Transverse colon (tissue), 4 donors: ENCODE measurements at places on chromosomes 7 and 10.
A peak's percentile ranks its signal among the peaks of the same experiment; 100 is the strongest.

- no peak overlapping the region for H3K4me3 ChIP-seq
- DNase-seq = peak; percentile 53
- no peaks in the 10 kb centered on the region for H3K27me3 ChIP-seq
- H3K27ac ChIP-seq = peak overlapping the region; percentile 52
These were observed 9.0 kb upstream of the POR start for GRCh38 chr7:75905785-75906604.

DNA sequence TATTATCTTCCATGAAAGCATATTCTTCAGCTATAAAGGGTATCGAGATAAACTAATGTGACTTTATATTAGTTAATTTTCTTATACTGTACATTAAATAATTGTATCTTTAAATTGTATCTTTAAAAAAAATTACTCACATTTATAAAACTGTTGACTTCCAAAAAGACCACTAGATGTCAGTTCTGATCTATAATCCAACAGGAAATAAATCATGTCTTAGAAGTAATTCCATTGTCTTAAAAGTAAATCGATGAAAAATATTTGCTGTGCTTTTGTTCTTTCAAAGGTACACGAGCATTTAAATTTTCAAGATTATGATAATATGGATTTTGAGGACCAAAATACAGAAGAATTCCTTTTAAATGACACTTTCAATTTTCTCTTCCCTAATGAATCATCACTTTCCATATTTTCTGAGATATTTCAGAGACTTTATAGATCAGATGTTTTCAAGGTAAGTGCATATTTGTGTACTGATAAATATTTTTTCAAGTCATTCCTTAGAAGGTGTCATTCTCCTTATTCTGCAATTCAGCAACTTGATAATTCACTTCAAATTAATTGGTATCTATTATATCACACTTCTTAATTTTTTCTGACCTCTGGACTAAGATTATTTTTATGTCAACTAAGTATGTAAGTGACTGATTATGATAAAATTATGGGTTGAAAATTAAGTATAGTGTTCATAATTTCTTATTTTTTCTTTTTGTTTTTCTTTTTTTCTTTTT, 138.5 kb downstream of the CPED1 start:
- H3K4me3 ChIP-seq = no peak overlapping the region
- H3K4me1 ChIP-seq = no peaks in the 10 kb centered on the region
- H3K27ac ChIP-seq = no peak overlapping the region
- DNase-seq = no peak

GRCh38 chr7:130133029-130133782, 62.9 kb downstream of the KLHDC10 start:
- H3K4me3 ChIP-seq = no peak overlapping the region
- H3K36me3 ChIP-seq = no peaks in the 10 kb centered on the region
- H3K27ac ChIP-seq = no peak overlapping the region
- peaks cover 3% of the 10 kb centered on the region for H3K4me1 ChIP-seq
- no peaks in the 10 kb centered on the region for H3K27me3 ChIP-seq

DNA sequence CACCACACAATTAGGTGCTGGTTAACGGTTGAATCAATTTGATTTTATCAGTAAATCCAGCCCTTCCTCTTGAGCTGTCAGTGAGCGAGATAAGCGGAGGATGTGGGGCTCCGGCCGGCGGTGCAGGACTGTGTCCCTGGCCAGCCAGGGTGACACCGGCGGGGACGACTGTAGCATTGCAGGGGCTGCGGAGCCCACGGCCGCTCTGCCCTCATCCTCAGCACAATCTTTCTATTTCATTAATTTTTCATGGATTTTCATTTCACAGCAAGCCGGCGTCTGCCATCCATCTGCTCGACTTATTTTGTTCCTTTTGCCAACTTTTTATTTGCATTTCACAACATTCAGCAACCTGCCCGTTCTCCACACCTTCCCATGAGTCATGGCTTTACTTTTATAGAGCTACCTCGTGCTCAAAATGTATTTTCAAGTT, 4.7 kb downstream of the ADARB2 start:
- DNase-seq = no peak
- no peaks in the 10 kb centered on the region for H3K4me1 ChIP-seq
- no peaks in the 10 kb centered on the region for H3K36me3 ChIP-seq

DNA sequence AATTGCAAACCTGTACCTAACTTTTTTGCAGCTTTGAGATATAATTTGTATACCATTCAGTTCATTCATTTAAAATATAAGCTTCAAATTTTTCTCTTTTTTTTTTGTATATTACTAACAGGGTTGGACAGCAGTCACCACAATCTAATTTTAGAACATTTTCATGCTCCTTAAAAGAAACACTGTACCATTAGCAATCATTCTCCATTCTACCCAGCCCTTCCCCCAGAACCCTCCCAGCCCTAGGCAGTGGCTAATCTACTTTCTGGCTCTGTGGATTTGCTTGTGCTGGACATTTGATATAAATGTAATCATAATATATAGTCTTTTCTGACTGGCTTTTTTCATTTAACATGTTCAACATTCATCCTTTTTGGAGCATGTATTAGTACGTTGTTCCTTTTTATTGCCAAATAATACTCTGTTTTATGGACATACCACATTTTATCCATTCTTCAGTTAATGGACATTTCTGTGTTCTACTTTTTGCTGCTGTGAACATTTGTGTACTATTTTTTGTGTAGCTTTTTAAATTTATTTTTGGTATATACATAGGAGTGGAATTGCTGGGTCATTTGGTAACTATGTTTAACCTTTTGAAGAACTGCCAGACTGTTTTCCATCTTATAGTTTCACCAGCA, 40.9 kb upstream of the ST7 start:
- no peak overlapping the region for H3K4me3 ChIP-seq
- no peak for DNase-seq
- H3K36me3 ChIP-seq = no peaks in the 10 kb centered on the region
- H3K27ac ChIP-seq = no peak overlapping the region
- H3K4me1 ChIP-seq = no peaks in the 10 kb centered on the region

GRCh38 chr10:105073999-105074398, 432.9 kb downstream of the SORCS3 start:
- H3K27ac ChIP-seq = no peak overlapping the region
- no peak for DNase-seq
- no peaks in the 10 kb centered on the region for H3K4me1 ChIP-seq
- no peak overlapping the region for H3K4me3 ChIP-seq
- no peaks in the 10 kb centered on the region for H3K27me3 ChIP-seq
